Fibroblast of skin of back (primary cell): ENCODE measurements at places on chromosomes 12 and 14.
A peak's percentile ranks its signal among the peaks of the same experiment; 100 is the strongest.

- no peak for DNase-seq
Observed at GRCh38 chr12:30953257-30953656, 26.7 kb downstream of the TSPAN11 start.

DNA sequence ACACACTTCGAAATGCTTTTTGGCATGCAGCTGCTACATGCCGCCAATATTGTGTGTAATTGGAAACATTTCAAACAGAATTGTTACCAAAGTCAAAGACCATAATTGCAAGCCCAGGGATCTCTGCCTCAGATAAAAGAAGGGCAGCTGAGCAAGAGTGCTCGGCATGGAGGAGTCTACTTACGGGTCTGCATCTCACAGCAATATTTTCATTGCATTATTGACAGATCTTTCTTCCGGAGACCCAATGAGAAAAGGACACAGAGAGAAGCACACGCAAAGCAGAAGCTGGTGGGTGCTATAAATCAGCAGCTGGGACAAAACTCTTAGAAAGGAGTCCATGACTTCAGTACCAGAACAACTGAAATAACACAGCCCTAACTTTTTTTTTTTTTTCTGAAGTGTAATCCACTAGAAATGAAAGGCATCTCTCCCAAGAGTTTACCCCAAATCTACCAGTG lies 4.9 kb downstream of the PRICKLE1 start:
- no peak for DNase-seq

DNA sequence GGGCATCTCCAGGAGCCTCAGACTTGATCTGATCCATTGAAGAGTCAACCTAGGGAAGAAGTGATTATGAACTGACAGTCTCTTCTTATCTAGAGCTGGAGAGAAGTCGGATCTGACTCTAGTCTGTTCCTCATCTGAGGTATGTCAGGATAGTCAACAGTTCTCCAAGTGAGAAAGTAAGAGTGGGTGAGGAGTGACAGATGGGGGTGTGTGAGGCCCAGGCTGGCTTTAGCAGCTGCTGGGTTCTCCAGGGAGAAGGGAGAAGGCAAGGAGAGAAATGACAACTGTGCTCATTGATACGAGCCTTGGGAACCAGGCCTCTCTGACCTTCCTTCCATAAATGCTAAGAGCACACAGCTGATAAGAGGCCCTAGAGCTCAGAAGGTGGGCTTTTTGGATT lies 53.3 kb downstream of the IRAK3 start:
- no peak for DNase-seq

DNA sequence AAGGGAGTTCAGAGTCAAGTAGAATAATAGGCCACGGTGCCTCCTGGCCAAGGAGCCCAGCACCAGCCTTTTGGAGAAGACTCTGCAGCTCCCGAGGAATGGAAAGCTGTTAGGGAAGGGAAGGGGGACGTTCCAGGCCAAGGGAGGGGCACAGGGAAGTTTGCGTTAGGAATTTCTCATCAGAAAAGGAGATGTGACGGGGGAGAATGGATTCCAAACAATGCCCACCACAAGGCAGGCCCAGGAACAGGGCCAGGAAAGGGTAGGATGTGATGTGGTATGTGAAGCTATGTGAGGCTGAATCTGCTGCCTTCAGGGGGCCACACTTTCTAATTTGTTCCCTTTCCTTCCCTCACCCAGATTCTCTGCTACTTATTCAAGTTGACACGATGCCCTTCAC lies 46.0 kb downstream of the DGLUCY start:
- DNase-seq, result peak; percentile 64

- DNase-seq, result no peak
Observed at GRCh38 chr12:51520576-51521325, 70.3 kb upstream of the SCN8A start.

DNA sequence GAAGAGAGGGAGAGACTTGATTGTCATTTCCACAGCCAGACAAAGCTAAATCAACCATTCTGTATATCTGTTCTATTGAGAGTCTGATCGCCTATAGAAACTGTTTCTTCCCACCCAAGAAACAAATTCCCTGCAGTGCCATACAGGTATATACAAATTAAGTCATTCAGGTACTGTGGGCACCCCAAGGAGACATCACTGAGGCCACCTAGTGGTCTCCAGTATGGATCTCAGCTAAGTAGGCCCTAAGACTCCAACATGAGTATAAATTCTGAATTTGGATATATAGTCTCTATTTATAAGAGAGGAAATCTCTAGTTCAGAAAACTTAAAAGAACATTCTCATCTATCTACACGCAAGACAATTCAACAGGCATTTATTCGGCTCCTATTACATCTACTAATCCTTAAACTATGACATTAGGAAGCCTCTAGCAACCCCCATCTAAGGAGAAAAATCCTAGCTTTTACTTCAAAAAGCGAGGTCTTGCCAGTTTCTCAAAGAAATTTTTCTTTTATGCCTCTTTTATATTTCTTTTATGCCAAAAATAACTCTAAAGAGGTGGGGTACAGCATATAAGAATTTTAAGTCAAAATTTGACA lies 62.6 kb downstream of the DCAF5 start:
- DNase-seq, result peak; percentile 47

DNA sequence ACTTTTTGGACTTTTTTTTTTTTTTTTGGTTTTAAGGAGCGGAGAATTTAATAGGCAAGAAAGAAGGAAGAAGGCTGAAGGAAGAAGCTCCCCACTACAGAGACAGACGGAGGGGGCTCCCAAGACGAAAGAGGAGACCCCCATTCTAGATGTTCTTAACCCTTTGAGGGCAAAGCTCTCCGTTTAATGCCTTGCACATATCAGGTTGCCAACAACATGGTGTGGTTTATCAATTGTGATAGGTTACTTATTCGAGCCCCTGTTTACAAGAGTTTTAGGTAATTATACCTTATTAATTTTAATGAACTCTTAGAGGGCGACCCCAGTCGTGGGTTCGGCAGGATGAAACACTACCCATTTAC lies 1.2 kb upstream of the FBXO33 start:
- DNase-seq, result no peak

DNA sequence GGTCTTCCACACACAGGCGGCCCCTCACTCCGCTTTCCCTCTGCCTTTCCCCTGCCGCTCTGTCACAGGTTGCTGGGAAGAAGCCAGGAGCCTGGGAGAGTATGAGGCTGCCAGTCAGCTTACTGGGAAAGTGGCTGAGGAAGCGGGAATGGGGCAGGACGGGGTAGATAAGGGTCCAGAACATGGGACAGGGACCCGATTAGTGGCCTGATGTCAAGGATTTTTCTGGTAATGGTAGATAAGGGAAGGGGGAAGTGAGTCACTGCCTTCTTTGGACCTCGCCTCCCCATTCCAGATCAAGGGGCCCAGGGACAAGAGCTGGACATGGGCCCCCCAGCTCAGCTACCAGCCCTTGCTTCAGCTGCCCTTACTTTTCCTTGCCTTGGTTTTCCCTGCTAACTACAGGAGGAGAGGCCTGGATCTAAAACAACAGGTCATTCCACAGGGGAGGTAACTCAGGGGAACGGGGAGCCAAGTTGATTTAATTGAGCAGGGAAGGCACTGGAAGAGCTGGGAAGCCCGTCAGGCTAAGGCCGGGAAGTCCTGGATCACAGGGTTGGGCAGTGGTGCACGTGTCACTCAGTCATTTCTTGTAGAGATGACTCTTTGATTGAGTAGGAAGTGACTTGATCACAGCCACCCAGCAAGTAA lies 3.5 kb upstream of the LPAR5 start:
- DNase-seq, result no peak

- DNase-seq, result no peak
Observed at GRCh38 chr14:77495334-77495733, 3.3 kb downstream of the ISM2 start.

- no peak for DNase-seq
Observed at GRCh38 chr14:103763730-103764488, 48.3 kb downstream of the ZFYVE21 start.

GRCh38 chr14:20434701-20435581 lies 1.0 kb downstream of the KLHL33 start:
- DNase-seq, result no peak

DNA sequence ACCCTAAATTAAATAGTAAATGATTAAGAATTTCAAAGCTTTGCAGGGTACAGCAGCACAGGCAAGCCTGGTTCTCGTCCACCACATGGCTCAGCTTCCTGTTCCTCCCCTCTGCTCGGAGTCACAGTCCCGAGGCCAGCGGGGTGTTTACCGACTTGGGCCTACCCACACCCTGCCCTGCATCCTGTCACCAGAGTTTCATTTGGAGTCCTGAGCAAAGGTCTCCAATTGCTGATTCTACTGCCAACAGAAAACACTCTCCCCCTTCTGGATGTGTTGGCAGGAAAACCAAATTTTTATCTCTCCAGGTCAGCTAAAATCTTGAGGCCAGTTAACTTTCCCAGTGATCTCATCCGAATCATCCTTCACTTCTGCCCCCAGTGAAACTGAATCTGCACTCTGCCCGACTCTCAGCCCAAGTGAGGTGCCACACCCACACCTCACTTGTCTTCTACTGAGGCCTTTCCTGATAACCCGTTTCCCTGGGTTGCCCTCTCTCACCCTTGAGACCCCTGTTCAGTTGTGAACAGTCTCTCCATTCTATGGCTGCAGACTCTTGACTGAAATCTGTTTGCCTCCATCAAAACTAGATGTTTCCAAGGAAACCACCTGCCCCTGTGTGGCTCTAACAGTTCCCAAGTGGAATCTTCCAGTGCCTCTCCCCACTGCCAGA lies 71.2 kb downstream of the VCPKMT start:
- peak; percentile 89 for DNase-seq

DNA sequence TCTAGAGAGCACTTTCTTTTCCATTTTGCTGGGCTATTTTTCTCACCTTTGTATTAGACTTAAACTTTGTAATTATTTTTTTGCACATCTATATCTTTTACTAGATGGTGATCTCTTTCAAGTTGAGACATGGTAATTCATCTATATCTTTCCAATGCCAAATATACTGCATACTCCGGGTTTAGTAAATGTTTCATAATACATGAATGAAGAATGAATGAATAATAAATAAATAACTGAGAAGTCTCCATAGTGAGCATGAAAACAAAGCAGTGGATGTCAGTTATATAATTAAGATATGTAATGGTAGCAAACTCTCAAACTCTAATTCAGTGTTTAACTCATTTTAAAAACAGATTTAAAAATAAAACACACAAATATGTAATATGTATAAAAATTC lies 342.5 kb upstream of the KITLG start:
- peak; percentile 46 for DNase-seq

GRCh38 chr14:93207468-93208308 lies 632 bp downstream of the UBR7 start:
- DNase-seq, result peak; percentile 58

DNA sequence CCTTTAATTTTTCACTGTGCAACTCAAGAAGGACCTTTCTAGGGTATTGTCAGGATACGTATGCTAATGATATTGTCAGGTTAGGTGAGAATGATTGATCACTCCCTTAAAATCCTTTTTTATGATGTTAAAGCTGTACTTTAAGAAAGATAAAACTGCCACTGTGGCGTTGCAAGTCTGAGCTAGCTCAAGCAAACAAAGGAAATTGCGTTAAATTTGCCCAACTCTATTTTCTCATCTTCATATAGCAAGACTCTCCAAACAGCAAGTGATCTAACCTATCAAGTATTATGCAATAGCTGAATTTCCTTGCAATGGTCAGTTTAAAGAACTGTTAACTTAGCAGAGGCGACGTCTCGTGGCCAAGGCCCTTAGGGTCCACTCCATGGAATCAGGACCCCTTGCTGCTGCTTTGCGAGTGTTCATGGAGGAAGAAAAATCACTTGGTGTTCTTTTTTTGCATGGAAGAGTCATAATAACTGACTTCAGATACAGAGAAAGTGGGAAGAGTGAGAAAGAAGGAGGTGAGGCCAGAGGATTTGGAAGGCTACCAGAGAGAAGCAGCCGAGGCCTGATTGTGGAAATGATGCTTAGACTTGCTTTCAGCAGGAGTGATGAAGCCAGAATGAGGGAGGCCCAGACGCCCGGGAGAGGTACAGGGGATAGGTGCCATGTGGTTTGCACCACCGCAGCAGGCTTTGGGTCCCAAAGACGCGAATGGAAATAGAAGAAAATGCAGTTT lies 2.5 kb downstream of the TRAF3 start:
- no peak for DNase-seq

GRCh38 chr14:23559010-23559925 lies 3.2 kb downstream of the THTPA start:
- DNase-seq, result peak; percentile 61

GRCh38 chr14:90354551-90355298 lies 23.0 kb upstream of the NRDE2 start:
- no peak for DNase-seq

GRCh38 chr12:76623931-76624330 lies 64.4 kb upstream of the OSBPL8 start:
- peak; percentile 58 for DNase-seq

DNA sequence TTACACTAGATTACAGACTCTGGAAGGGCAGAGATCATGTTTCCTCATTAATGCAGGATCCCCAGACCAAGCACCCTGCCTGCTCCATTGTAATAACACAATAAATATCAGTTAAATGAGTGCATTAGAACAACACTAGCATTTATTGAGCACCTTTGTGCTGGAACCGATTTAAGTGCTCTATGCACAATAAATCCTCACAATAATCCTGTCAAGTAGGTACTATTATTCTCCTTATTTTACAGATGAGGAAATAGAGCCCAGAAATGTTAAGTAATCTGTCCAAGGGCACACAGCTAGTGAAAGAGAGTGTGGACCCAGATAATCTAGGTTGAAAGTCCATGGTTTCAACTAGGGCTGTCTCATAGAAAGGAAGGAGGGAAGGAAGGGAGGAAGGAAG lies 69.8 kb downstream of the MAP1LC3B2 start:
- no peak for DNase-seq

DNA sequence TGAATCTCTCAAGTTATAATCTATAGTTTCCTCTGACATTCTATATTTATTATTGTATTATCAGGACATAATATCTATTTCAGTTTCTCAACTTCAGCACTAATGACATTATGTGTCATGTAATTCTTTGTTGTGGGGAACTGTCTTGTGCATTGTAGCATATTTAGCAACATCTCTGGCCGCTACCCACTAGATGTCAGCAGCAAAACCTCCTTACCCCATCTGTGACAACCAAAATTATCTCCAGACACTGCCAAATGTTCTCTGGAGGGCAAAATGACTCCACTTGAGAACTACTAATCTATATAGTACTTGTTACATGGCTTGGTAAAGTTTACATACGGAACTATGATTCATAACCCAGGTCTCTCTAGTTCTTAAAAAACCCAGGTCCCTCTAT lies 110.2 kb downstream of the RASSF9 start:
- DNase-seq, result peak; percentile 17

DNA sequence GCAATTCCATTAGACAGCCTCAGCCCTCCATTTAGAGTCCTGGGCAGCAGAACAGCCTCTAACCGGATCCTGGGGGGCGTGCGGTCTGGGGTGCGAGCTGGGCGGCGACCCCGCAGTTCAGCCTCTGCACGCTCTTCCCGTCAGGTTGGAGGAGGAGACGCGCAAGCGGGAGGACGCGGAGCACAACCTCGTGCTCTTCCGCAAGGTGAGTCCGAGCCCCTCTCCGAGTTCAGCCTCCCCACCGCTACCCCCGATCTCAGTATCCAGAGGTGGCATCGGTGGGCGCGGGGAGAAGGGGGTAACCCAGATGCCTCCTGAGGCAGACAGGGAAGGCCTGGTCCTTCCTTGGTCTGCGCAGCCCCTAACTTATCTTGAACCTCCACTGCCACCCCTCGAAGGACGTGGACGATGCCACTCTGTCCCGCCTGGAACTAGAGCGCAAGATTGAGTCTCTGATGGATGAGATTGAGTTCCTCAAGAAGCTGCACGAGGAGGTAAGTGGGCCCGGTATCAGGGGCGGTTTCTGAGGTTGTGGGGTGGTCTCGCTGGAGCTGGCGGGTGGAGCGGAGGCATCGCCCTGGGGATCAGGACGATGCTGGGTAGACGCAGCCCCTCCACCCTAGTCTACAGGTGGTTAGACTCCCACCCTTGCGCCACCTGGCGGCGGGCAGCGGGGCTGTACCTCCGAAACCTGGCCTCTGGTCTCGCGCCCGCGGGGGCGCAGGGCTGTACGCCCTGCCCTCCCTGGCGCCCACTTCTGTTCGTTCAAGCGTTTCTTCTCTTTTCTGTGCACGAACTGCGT lies 1.3 kb downstream of the PRPH start:
- DNase-seq, result no peak
